Pons (tissue), 1 donor: ENCODE measurements at places on chromosomes 4 and X.

GRCh38 chr4:130021706-130022105, 925.8 kb downstream of the C4orf33 start:
- DNase-seq: no peak

DNA sequence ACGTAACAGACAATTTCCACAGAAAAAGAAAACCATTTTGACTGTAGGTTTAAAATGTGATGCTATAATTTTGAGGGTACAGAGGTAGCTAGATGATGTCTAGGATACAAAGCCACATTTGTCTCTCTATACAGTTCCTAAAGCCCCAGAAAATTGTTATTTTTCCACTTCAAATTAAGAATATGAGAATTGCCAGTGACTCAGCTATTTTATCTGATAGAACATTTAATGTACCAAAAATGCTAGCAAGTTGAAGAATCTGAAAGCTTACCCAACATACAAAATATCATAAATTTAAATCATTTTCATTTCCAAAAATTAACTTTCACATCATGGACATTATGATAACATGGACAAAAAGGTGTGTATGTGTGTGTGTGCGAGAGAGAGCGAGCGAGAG, 148.0 kb downstream of the CAMK2D start:
- DNase-seq: no peak

GRCh38 chr4:169115897-169116254, 105.8 kb upstream of the CBR4 start:
- peak; percentile 62 for DNase-seq

DNA sequence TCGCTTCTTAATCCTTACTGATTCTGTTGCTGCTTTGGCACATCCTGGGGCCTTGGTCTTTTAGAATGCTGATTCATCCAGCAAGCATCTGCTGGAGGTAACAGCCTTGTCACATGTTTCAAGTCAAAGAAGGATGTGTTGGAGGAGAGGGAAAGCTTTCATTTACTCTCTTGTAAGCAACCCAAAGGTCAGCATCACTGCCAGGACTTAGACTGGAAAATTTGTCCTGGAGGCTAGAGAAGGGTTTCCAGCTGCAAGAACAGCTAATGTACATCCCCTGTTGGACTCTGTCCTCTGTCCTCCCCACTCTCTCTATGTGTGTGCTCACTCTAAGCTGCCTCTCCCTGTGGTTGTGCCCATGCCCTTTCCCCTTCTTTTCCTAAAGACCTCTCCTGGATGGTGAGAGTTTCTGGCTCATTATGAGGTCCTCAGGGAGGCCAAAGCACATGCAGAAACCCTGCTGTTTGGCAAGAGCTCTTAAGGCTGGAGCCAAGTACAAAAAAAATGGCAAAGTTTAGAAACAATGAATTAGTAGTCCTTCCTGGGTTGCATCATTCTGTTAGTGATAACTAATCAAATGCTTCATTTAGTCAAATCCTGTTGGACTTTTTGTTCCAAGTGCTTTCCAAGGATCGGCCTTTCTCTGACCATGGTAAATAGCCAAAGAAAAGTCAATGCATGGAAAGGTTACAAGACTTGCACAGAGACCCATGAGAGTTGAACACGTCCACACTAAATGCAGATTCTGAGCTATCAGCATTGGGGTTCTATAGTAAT, 13.4 kb upstream of the SRPX start:
- no peak for DNase-seq

- no peak for DNase-seq
Observed at GRCh38 chr4:180565856-180566431, 1677.3 kb upstream of the TENM3 start.
